ENCODE measurements at places on chromosomes 13 and 19.

DNA sequence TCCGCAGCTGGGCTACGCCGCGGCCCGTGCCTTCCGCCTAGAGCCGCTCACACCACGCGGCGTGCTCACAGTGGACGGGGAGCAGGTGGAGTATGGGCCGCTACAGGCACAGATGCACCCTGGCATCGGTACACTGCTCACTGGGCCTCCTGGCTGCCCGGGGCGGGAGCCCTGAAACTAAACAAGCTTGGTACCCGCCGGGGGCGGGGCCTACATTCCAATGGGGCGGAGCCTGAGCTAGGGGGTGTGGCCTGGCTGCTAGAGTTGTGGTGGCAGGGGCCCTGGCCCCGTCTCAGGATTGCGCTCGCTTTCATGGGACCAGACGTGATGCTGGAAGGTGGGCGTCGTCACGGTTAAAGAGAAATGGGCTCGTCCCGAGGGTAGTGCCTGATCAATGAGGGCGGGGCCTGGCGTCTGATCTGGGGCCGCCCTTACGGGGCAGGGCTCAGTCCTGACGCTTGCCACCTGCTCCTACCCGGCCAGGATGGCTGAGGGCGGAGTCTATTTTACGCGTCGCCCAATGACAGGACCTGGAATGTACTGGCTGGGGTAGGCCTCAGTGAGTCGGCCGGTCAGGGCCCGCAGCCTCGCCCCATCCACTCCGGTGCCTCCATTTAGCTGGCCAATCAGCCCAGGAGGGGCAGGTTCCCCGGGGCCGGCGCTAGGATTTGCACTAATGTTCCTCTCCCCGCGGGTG is 7.4 kb downstream of the DBP start:
- no peak for DNase-seq

DNA sequence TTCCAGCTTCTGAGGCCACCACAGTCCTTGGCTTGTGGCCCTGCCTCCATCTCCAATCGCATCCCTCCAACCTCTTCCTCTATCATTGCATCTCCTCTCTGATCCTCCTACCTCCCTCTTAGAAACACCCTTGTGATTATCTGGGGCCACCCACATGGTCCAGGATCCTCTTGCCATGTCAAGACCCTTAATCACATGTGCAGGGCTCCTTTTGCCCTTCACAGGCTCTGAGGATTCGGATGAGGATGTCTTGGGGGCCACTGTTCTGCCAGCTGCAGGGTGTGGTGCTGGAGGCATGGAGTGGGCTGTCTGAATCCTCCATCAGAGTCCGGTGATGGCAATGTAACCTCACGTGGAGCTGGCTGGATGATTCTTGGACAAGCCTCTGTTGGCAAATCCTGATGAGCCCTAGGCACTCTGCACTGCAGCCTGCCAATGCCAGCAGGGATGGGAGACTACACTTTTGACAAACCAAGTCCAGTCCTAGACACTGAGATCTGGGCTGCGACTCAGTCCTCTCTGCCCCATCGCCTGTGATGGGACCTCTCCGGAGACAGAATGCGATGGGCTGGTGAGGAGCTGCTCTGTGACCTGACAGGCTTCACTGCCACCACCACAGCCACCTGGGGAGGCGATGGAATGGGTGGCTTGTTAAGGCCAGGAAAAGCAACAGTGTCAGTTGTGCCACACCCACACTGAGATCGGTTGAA is 61.2 kb downstream of the CCDC70 start:
- no peak for DNase-seq

DNA sequence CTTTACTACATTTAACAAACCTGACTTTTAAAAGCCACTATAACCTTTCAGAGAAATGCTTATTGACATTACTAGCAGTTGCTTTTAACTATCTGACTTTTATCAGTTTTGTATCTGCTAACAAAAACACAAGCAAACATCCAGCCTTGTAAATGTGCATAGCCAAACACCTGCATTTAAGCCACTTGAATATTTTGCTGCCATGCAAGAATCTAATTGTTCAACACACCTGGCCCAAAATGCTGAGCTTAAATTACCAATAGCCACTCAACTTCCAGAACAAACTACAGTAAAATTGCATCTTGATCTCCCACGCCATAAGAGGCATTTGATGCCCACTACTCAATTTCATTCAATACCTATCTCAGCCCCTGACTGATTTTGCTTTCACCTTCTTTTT is 9.3 kb downstream of the ZIC5 start:
- no peak for DNase-seq

- no peak for DNase-seq
Measured at GRCh38 chr19:17405250-17406045, at the start of gene BST2. TSS of gene BST2 (minus strand) at chr19:17405630. CDS start at chr19:17405575, 55 bp downstream.

- DNase-seq = no peak
Measured at GRCh38 chr13:26619358-26619757, 61.9 kb downstream of the WASF3 start.

GRCh38 chr13:32947411-32948276 is 68.6 kb upstream of the KL start:
- DNase-seq = no peak

- DNase-seq = no peak
Measured at GRCh38 chr13:35136585-35136984, 194.5 kb downstream of the NBEA start.
